ENCODE measurements at places on chromosomes 3 and 15.

DNA sequence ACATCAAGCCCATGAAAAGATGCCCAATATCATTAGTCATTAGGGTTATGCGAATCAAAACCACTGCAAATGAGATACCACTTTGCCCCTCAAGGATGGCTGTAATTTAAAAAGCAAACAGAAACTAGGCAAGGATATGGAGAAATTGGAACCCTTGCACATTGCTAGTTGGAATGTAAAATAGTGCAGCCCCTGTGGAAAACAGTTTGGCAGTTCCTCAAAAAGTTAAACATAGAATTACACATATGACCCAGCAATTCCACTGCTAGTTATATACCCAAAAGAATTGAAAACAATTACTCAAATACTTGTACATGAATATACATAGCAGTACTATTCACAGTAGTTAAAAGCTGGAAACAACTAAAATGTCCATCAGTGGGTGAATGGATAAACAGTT, 186.8 kb upstream of the CGNL1 start:
- DNase-seq: no peak

GRCh38 chr3:33170531-33170930, 48.1 kb downstream of the SUSD5 start:
- DNase-seq: no peak

- peak; percentile 53 for DNase-seq
These were observed 1.8 kb downstream of the BCL6 start for GRCh38 chr3:187743195-187744141.

- no peak for DNase-seq
These were observed 40.7 kb upstream of the TBC1D21 start for GRCh38 chr15:73832657-73833056.

DNA sequence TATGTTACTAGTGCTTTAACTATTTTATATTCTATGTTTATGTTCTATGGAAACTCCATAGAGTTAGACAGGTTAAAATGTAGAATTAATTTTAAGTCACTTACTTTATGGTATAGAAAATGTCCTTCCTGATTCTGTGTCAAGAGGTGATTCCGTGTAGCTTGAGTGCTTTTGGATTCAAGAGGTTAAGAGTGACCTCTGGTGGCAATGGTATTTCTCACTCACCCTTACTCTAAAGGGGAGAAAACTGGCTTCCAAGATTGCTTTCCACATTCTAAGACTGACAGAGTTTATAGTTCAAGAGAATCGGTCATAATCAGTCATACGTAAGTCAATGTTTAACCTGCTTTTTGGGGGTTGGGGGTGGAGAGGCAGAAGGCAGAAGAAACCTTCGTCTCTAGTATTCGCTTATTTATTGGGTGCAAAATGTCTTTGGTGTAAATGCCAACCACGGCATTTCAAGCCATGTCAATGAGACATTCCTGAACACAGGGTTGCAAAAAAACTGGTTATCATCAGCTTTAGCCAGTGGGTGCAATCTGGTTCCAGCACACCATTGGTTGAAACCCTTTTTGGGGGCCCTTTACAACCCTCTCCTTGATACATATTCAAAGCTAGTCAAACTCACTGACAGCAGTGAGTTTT, 92.0 kb upstream of the VGLL3 start:
- no peak for DNase-seq

DNA sequence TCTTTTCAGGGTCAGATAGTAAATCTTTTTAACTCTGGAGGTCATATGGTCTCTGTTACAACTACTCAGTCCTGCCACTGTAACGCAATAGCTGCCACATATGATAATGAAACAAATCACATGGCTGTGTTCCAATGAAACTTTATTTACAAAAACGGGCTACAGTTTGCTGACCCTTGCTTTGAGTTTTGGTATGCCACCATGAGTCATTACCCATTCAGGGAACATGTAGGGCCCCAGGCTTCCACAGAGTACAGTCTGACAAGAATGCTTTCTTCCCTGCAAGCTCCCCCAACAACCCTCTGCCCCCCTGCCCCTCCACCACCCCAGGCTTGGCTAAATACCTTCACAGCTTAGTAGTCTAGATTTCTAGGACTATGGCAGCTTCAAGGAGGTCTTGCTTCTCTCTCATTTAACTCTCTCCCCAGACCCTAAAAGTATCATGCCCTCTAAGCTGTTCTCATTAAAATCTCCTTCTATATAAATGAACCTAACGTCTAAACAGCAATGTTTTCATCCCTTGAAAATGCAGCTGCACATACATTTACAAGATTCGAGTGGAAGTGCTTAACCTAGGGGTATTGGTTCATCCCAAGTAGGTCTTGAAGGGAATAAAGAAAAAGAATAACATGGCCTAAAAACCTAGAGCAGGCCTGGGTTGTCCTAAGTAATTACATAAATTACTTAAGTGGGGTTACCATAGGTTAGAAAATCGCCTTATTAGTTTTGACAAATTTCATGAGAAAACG, 117.8 kb upstream of the PRICKLE2 start:
- no peak for DNase-seq

- no peak for DNase-seq
These were observed 28.4 kb upstream of the ADAMTS9 start for GRCh38 chr3:64716110-64716710.

DNA sequence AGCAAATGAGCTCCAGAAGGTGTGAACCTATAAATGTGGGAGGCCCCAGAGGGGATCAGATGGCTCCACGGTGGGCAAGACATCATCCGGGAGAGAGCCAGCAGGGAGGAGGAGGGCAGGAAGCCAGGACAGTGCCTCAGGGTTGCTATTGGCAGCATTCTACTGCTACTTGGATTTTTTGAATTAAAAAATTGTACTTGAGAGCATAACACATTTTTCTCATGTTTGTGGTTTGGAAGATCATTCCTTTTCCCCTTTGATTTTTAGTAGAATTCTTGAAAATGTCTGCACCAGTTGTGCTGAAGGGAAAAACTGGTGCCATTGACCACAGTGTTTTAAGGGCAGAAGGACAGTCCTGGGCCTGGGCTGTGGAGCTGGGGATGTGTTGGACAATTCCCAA, 59.2 kb downstream of the LYZL4 start:
- no peak for DNase-seq

DNA sequence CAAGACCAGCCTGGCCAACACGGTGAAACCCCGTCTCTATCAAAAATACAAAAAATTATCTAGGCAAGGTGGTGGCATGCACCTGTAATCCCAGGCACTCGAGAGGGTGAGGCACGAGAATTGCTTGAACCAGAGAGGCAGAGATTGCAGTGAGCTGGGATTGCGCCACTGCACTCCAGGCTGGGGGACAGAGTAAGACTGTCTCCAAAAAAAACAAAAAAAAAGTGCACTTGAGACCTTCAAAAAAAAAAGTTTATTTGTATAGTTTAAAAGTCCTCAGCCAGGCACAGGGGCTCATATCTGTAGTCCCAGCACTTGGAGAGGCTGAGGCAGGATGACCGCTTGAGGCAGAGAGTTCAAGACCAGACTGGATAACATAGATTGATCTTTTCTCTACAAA, 2.1 kb downstream of the PBRM1 start:
- no peak for DNase-seq

GRCh38 chr3:9889405-9889804, 1.0 kb upstream of the JAGN1 start:
- no peak for DNase-seq

DNA sequence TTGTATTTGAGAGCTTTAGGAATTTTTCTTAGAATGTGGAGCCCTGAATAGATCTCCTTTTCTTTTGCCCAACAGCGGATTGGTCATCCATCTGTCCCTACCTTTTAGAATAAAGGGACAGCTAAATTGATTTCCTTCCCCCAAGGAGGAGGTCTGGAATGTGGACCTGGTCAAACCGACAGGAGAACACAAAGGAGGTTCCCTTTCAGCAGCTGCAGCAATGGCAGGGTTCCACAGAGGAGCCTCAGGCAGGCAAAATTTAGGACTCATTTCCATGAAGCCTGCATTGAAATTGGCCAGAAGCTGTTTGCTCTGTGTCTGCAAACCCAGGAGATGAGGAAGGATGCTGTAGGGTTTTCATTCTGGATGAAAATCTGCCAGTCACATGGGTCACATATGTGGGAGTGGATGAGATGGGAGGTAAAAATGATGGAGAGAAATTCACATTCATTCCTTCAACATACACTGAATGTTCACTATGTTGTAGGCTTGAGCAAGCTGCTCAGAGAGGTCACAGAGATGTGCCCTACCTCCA, 77.3 kb downstream of the LRTM1 start:
- no peak for DNase-seq

- no peak for DNase-seq
These were observed 53.9 kb upstream of the ACKR4 start for GRCh38 chr3:132543011-132543739.

- DNase-seq: no peak
These were observed 56.0 kb downstream of the CCDC66 start for GRCh38 chr3:56613016-56613415.

DNA sequence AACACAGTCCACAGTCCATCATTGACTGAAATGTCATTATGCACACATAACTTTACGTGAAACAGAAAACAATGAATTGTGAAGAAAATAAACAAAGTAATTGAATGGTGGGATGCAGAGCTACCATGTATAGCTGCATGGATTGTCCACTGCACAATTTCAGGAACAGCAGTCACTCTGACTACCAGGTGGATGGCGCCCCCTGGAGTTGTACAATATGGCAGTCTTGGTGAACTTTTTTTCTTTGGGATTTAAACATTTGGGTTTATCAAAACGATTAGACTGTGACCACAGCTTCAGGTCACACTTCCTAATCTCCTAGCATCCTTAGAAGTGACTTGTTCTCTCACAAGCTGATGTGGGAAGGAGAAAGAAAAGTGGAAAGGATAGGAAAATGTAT, 48.9 kb upstream of the TCF12 start:
- DNase-seq: peak; percentile 33

DNA sequence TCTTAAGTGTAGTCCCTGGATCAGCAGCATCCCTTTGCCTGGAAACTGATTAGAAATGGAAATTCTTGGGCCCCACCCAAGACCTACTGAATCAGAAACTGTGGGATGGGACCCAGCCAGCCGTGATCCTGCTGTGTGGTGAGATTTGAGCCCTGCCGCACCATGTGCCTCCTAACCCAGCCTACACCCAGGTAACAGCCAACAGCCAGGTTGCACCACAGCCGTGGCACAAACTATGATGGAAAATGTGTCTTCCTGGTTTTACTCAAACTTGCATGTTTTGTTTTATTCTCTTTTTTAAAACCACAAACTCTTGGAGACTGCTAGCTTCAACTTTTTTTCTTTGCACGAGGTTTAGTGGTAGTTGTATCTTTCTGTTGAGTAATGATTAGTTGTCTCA, 2.6 kb downstream of the LIMD1 start:
- DNase-seq: peak; percentile 46

DNA sequence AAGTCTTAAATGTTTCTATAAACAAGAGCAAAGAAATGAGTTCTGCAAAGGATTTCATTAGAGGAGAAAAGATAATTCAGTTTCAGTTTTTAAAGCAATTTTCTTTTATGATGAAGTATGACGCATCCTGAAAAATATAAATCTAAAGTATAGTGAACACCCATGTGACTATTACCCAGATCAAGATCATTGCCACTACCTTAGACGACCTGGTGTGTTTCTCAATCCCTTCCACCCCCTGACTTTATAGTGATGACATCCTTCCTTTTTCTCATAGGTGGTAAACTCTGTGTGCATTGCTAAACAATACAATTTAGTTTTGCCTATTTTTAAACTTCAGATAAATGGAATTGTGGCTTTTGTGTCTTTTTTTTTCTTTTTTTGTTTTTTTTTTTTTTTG, 8.4 kb downstream of the STT3B start:
- DNase-seq: no peak

DNA sequence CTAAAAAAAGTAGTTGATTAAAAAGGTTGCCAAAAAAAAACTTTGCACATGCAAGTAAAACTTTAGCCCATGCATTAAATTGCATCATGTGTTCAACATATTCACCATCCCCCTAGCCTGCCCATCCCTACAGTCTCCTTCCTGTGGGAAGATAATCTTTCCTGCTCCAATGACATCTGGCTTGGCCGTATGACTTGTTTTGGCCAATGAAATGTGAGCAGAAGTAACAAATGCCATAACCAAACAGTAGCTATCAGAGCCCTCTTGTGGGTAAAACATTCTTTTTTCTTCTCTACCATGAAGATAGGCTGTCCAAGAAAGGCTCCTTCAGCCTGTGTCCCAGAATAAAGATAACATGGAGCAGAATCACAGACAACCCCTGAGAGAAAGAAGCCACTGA, 15.3 kb downstream of the ERC2 start:
- no peak for DNase-seq

DNA sequence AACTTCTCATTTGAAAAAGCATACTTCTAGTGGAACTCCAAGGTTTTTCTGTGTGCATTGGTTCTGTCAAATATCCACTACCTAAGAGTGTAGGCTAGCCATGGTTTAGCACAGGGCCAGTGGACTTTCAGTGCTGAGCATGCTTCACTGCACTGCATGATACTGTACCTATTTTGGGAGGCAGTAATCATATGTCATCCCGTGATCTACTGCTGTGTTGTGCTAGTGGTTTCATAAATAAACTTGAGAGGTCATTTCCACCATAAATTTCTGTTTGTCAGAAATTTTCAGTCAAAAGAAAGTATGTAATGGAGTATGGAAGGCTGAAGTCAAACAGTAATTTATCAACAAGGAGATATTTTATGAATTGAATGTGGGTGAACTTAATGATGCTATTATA, 203.6 kb downstream of the ROBO1 start:
- no peak for DNase-seq

DNA sequence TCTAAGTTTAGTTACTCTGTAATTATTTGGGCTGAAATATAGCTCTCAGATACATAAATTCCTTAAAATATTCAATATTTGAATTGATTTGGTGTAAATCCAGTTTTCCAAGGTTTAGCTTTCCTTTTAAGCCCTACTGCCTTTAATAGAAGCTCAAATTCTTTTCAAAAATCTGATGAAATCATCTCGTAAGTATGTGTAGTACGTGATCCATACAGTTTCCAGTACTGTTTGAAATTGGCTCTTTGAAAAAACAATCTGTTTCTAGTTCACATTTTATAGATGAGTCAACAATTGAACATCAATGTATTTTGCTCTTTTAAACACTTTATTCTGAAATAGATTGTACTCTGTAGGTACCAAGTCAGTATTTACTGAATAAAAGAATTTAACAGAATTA, 84.2 kb downstream of the LRRC49 start:
- DNase-seq: no peak

- DNase-seq: no peak
These were observed 63.4 kb upstream of the CSPG4 start for GRCh38 chr15:75776065-75776423.

- DNase-seq: no peak
These were observed 106.8 kb upstream of the SLC7A14 start for GRCh38 chr3:170692720-170693119.

- no peak for DNase-seq
These were observed 142.3 kb downstream of the TLE3 start for GRCh38 chr15:69955240-69955894.

GRCh38 chr3:44439499-44440295, 37.8 kb downstream of the ZNF445 start:
- DNase-seq: peak; percentile 57

GRCh38 chr15:30923429-30923828, 19.7 kb downstream of the FAN1 start:
- no peak for DNase-seq

GRCh38 chr15:40075298-40076044, 33.2 kb downstream of the BMF start:
- DNase-seq: no peak

- no peak for DNase-seq
These were observed 48.5 kb downstream of the TJP1 start for GRCh38 chr15:29773816-29774215.

GRCh38 chr3:186971578-186971977, 41.3 kb downstream of the ST6GAL1 start:
- no peak for DNase-seq

Data from stimulated activated CD4-positive, alpha-beta T cell treated with anti-CD3 and anti-CD28 coated beads, Interleukin-12 subunit alpha, Interleukin-12 subunit beta, amount 100 ng/mL, for 24 hours (primary cell).